ENCODE measurements at places on chromosomes 1 and 21.

DNA sequence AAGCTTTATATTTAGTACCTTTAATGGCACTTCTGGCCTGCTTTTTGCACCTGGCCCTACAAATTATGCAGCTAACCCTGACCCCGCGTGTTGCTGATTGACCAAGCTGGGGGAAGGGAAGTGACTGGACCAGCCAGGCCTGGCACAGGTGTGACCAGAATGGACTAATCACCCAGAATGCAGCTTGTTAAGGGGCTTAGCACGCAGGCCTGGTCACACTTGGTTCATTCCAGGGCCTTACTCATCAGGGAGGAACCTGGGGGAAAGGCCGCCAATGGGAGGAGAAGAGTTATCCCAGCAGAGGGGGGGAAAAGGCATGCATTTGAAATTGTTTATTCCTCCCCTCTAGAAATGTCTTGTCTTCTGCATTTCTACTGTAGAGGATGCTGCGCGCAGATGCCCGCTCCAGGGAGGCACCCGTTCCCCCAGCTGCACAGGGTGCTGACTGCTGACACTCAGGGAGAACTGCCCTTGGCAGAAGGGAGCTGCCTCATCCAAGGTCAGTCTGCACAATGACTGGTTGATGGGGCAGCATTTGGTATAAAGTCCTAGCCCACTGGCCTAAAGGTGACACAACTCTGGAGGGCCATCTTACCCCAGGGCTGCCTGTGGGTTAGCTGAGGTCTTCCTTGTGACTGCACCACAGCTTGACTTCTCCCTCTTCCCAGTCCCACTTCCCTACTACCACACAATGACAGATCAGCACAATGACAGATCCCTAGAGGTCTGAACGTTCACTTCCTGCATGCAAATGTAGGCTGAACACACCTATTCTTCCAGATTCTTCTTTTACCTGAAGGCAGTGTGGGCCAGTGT, 29.0 kb downstream of the DHCR24 start:
- DNase-seq, result peak; percentile 9

DNA sequence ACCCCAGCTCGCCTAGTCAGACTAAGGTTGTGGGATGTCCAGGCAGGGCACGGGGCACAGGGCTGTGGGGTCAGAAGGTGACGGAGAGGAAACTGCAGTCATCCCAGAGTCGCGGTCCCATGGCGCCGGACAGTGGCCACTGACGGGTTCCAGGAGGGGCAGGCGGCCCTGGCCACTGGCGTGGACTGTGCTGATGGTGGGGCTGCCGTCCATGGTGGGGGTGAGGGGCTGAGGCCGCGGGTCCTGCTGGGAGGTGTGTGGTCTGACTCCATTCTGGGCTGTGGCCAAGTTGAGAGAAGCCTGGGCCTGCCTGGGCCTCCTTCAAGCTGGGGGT, 32.0 kb downstream of the PCNT start:
- no peak for DNase-seq

GRCh38 chr1:11448373-11449099, 30.4 kb upstream of the DISP3 start:
- no peak for DNase-seq

DNA sequence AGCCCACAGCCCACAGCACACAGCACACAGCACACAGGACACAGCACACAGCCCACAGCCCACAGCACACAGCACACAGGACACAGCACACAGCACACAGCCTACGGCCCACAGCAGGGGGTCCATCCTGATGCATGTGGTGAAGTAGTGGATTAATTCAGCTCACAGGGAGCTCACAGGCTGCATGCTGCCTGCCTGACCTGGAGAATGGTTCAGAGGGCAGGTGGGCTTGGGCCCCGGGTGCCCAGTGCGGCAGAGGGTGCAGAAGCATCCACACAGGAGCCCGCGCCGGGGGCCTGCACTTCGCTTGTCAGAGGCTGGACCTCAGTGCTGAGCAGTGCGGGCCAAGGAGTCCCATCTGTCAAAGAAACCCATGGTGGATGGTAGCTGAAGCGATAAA, 21.1 kb upstream of the AJAP1 start:
- DNase-seq, result no peak

GRCh38 chr21:26881504-26882228, 36.5 kb upstream of the ADAMTS1 start:
- DNase-seq, result no peak

DNA sequence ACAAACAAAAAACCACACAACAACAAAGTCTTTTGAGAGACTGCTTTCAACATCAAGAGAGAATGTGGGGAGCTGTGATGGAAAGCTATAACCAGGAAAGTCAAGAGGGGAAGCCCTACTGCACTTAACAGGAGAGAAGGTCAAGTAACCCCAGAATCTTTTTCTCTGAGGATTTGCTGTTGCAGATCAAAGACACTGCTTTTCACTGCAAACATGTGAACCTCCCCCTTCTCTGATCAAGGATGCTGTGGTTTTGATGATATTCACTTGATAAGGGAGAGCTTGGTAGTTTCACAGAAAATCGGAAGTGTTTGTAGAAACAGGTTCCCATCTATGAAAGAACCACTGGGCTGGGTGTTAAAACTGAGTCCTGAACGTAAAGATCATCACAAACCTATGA, 4.8 kb downstream of the ETV3 start:
- no peak for DNase-seq

GRCh38 chr21:45283611-45284455, 3.9 kb downstream of the POFUT2 start:
- DNase-seq, result no peak

- no peak for DNase-seq
Observed at GRCh38 chr1:175597969-175598765, 145.2 kb downstream of the TNR start.

All from NCI-H146 (cell line).